Activated B cell treated with CpG ODN at 0.5 μM for 24 hours (primary cell): ENCODE measurements at places on chromosomes 11 and 22. TPM values are rescaled to one million over a fixed set of nuclear protein-coding genes. Genes with fewer than 3 reads are reported as not detected.

KRTAP5-7 gene
- 0.24 and 0.49 TPM in 2 replicates for total RNA-seq

NFRKB gene
- total RNA-seq: 27.2 and 28.9 TPM in 2 replicates

MMP27 gene
- not detected in 2 replicates for total RNA-seq

GPHA2 gene
- total RNA-seq: 0.33 and 0.71 TPM in 2 replicates

HTR3B gene
- total RNA-seq: 0.10 and 0.22 TPM in 2 replicates

TTLL1 gene
- total RNA-seq: 1.2 and 1.5 TPM in 2 replicates

LDHAL6A gene
- not detected in 2 replicates for total RNA-seq

THAP7 gene
- 27.1 and 32.3 TPM in 2 replicates for total RNA-seq

GRM5 gene
- total RNA-seq: not detected in 2 replicates
